ENCODE measurements at places on chromosomes 16 and 17. TPM values are rescaled to one million over a fixed set of nuclear protein-coding genes. Genes with fewer than 3 reads are reported as not detected.

DNA sequence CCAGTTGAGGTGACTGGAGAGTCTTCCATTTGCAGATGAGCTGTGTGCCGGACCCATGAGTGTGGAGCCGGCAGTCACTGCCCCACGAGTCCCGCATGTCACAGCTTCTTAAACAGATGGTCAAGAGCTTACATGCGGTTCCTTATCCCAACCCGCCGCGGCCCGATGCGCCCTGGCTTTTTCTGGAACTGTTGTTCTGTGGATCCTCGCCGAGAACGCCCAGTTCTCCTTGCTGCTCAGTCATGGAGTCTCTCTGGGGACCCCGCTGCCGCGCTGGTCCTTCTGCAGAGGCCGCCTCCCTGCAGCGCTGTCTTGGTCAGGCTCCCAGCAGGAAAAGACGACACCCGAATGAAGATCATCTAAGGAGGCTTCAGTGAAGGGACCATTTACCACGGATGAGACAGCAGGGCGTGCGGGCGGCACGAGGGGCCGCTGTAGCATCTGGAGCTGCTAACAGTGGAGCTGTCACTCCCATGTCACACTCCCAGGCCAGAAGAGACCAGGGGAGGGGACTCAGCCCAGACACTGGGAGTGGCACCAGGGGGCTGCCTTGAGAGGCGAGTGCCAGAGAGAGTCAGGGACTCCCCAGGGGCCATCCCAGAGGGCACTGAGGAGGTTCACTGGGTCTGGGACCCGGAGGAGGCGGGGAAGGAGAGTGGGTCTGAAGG lies 10.8 kb upstream of the LGALS3BP start:
- DNase-seq = no peak

GRCh38 chr17:72735048-72735447 lies 357.4 kb downstream of the SLC39A11 start:
- DNase-seq = no peak

- DNase-seq = no peak
Observed at GRCh38 chr17:82397449-82398335, 20.5 kb upstream of the HEXD start.

- peak; percentile 65 for DNase-seq
Observed at GRCh38 chr16:4801962-4802658, at the start of gene ROGDI. Gene ROGDI (minus strand): TSS chr16:4802633. CDS start chr16:4802571, 62 bp downstream.

Gene BEAN1
- 1.2 TPM for polyA plus RNA-seq

Gene CCDC102A
- 17.5 TPM for polyA plus RNA-seq

GRCh38 chr17:5210091-5210490 lies 18.4 kb upstream of the ZNF594 start:
- DNase-seq = no peak

DNA sequence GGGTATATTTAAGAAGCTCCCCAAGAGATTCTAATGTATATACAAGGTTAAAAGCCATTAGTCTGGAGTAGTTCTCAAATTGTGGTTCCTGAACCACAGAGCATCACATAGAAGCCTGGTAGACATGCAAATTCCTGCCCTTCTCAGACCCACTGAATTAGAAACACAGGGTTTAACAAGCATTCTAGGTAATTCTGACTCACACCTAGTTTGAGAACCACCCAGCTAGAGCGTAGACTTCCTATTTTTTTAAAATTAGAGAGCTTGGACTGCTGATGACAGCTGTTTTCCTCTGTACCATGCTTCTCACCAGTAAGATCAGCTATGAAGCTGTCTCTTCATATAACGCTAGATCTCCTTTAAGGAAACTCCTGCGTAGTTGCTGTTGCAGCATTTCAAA lies 50.6 kb downstream of the HS3ST3B1 start:
- no peak for DNase-seq

DNA sequence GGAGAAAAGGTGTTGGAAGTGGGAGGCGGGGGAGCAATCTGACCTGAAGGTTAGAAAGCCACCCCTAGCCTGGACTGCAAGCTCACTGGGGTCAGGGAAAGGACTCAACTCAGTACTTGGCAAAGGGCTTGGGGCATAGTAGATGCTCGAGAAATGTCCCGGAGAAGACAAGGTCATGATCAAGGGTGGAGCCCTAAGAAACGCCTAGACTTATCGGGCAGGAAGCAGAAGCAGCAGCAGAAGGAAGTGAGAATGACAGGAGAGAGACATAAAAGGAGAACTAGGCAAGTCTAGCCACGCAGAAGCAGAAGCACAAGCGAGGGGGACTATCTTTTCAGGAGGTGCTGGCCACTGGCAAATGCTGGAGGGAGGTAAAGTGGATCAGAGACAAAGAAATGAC lies 10.2 kb downstream of the COTL1 start:
- DNase-seq = no peak

Gene NRN1L
- polyA plus RNA-seq = 0.95 TPM

Gene SRP68
- polyA plus RNA-seq = 102 TPM

GRCh38 chr16:88769617-88770460 lies 15.2 kb downstream of the PIEZO1 start:
- DNase-seq = no peak

Gene BRIP1
- 11.7 TPM for polyA plus RNA-seq

DNA sequence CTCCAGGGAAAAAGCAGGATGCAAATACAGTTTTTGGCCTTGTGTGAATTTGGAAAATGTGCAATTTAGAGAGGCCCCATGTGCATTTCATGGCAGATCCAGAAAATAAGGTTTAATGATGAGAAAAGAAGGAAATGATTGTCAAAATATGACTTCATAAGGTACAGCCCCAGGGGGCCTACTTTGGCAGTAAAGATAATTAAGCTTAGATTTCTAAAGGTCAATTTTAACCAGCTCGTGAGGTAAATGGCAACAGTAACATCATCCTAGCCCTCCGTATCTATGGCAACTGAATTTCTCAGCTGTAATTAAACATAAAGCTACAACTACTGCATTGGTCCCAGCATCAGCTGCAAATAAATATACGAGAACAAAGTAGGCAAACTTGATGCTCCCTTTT lies 30.0 kb upstream of the PRSS54 start:
- DNase-seq = no peak

Gene GUCY2D
- 0.56 TPM for polyA plus RNA-seq

DNA sequence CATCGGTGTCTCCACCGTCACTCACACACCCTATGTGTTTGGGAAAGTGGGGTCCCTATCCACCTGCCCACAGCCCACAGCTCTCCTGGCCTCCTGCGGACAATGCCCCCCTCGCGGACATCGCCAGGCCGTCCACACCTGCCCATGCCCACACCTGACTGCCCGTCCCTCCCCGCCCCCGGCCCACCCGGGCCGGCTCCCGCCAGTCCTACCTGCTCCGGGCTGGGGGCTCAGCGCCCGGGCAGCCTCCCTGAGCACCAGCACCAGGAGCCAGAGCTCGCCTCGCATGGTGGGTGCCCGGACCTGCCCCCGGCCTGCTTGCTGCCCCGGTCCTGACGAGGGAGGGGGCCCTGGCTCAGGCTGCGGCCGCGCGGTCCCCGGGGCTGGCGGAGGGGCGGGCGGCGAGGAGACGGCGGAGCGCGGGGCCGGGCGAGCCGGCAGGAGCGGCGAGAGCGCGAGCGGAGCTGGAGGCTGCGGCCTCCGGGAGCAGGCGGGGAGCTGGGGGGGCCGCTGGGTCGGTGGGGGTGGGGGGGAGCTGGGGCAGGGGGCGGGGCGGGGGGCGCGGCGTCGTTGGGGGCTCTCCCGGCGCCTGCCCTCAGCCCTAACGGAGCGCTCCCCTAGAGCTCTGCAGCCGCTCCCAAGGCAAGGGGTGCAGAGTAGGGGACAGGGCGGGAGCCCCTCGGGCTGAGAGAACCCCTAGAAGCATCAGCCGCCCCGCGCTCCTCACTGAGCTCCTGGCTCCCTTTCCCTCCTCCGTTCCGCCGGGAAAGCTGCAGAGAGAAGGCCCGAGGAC lies at the start of gene PLXDC1:
TSS of gene PLXDC1 (minus strand) at position 488 of the 793 bp plus-strand sequence. CDS start at position 288, 200 bp downstream.
- DNase-seq = no peak

Gene ASB16
- polyA plus RNA-seq = 2.0 TPM

Gene IGF2BP1
- 22.2 TPM for polyA plus RNA-seq

DNA sequence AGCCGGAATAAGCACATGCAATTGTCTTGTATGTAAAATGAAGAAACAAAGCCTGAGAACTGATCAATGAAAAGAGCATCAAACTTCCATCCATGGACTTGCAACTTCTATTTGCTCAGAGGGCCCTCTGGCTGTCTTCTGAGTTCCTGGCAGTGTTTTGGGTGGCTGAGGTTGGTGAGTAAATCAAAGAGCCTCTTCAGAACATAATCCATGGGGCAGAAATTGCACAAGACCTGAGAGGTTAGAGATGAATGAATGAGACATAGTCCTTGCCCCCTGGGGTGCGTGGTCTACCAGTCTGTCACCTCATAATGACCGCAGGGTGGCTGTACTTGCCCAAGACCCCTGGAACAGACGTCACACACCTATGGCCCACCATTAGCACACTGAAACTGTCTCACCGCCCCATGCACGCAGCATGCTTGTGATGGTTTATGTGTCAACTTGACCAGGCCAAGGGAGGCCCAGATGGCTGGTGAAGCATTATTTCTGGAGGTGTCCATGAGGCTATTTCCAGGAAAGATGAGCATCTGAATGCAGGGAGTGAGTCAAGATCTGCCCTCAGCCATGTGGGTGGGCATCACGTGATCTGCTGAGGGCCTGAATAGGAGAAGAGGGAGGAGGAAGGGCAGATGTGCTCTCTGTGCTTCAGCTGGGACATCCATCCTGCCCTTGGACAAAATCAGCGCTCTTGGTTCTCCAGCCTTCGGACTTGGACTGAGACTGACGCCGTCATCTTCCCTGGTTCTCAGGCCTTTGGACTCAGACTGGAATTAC lies 8.3 kb downstream of the PIK3R6 start:
- no peak for DNase-seq

DNA sequence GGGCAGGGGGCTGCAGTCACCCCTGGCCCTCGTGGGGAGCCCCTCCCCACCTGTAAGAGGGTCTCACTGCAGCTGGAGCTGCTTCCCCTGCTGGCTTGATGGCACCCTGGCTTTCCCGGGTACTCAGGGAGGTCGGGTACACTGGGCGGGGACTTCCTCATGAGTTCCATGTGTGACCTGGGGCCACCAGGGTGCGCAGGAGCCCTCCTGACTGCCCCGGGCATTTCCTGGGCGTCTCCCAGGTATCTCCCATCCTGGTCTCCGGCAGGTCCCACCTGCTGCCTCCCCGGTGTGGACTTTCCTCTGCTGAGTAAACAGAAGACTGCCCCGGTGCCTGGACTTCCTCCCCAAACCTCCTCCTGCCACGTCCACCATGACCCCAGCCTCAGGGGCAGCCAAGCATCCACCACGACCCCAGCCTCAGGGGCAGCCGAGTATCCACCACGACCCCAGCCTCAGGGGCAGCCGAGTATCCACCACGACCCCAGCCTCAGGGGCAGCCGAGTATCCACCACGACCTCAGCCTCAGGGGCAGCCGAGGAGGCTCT lies 40.9 kb downstream of the CBFA2T3 start:
- no peak for DNase-seq

DNA sequence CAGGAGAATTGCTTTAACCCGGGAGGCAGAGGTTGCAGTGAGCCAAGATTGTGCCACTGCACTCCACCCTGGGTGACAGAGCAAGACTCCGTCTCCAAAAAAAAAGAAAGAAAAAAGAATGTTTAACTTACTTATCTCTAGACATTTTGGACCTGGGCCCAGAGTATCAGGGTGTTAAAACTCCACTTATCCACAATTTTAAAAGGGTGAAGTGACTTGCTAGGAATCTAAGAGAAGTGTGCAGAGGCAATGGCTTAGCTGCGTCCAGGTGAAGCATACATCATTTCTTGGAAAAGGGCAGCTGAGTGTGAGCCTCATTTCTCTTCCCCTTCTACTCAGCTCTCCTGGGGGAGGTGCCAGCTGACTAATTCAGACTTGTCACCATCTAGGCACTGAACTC lies 25.1 kb downstream of the ALDH3A2 start:
- DNase-seq = no peak

DNA sequence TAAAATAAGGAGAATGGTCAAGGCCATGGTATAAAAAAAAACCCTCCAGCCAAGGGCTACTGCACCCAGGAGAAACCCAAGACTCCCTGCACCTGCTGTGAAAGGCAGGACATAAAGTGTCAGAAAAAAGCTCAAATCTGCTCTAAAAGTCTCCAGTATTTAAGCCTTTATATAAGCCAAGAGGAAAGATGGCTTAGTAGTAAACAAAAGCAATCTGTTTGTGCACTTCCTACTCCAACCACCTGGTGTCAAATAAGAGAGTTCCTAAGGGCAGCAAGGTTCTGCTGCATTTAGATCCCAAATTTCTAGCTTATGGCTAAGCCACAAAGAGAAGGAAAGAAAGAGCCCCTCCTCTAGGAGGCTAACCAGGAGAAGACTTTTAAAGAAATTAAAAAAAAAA lies 20.6 kb downstream of the ACSM1 start:
- DNase-seq = no peak

GRCh38 chr17:62064791-62065563 lies at the start of gene MED13:
Gene MED13 (minus strand): TSS chr17:62065278. CDS start chr17:62065205, 73 bp downstream.
- DNase-seq = peak; percentile 23

GRCh38 chr16:72024862-72025382 lies 16.4 kb downstream of the DHODH start:
- no peak for DNase-seq

Gene CNTNAP1
- 8.4 TPM for polyA plus RNA-seq

Gene PTX4
- not detected for polyA plus RNA-seq

GRCh38 chr17:73464447-73464846 lies 152.6 kb upstream of the CDC42EP4 start:
- no peak for DNase-seq

DNA sequence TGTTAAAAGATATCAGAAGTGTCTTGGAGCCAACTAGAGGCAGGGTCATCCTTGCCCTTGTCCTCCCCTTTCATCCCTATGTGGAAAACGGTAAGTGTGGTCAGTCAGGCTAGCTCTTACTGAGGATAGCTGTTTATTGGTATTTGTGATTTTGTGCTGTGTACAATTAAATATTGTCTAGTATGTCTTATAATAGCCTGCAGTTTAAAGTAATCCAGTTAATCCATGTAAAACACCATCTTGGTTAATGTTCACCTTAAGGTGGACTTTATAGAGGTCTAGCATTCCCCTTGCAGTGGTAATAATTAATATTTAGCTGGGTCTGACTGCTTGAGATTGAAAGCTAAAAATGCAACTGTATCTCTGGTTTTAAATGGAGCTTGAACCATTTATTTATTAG lies 25.6 kb downstream of the METTL9 start:
- peak; percentile 19 for DNase-seq

Gene ARL5C
- 0.29 TPM for polyA plus RNA-seq

Gene ZNF205
- 14.5 TPM for polyA plus RNA-seq

DNA sequence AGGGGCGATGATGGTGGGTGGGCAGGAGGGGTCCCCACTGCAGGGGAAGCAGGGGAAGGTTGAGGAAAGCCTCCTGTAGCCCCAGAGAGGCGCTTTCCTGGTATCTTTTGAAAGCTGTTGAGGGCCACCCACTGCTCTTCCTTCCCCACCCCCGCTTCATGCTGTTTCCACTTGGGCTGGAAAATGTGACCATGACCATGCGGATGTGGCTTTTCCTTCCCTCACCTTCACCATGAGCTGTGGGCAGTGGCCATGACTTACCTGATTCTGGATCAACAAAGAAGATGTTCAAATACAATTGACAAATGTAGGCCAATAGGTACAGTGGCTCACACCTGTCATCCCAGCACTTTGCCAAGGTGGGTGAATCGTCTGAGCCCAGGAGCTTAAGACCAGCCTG lies 13.8 kb downstream of the MVP start:
- DNase-seq = no peak

- no peak for DNase-seq
Observed at GRCh38 chr17:80941743-80942422, 49.8 kb upstream of the CHMP6 start.

- no peak for DNase-seq
Observed at GRCh38 chr16:49276646-49277385, 4.8 kb downstream of the CBLN1 start.

Gene FBXL19
- polyA plus RNA-seq = 23.9 TPM

Gene TBC1D3K
- polyA plus RNA-seq = not detected
